ENCODE measurements at places on chromosomes 2 and 18. TPM values are rescaled to one million over a fixed set of nuclear protein-coding genes. Genes with fewer than 3 reads are reported as not detected.

LBX2 gene
- total RNA-seq: 5.4 TPM

- no peak overlapping the region for H3K4me3 ChIP-seq
- H3K27me3 ChIP-seq: no peaks in the 10 kb centered on the region
- H3K36me3 ChIP-seq: peaks cover 48% of the 10 kb centered on the region
- peaks cover 10% of the 10 kb centered on the region for H3K4me1 ChIP-seq
- peak; percentile 26 for DNase-seq
These were observed 180.1 kb downstream of the CDH2 start for GRCh38 chr18:27996801-27997272.

DNA sequence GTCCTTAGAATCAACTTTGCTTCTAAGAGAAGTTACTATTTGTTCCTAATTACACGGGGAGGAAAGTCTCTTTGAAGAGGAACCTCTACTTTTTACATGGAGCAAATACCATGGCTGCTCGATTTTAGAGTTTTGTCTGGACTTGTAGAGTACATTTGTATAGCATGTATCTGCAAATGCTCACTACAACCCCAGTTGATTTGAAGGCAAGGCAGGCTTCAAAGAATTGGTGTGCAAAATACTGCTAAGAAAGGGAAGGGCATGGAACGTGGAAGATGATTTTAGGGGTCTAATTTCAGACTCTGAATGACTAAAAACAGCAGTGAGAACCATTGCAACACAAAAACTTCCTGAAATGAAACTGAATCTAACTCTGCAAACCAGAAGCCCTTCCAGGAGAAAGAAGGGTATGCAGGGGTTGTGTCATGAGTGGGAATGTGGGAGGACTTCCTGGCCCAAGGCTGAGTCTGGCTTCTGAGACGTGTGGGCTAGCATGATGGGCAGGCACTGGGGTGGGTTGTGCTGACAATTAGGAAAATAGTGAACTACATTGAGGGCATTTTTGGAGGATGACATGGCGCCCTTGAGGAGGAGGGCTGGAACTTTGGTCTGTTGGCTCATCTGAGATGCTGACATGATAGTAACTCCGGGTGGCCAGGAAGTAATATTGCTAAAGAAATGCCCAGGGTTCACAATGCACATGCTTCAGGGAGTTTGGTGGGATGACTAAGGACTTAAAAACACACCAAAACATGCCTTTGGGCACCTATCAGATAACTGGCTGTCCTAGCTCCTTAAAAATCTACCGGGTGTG is 18.9 kb upstream of the IL1R2 start:
- no peaks in the 10 kb centered on the region for H3K36me3 ChIP-seq
- no peaks in the 10 kb centered on the region for H3K27me3 ChIP-seq
- peak overlapping the region; percentile 19 for H3K4me3 ChIP-seq
- DNase-seq: peak; percentile 92

GRCh38 chr2:235025800-235026536 is 74.2 kb downstream of the SH3BP4 start:
- no peaks in the 10 kb centered on the region for H3K27me3 ChIP-seq
- no peak overlapping the region for H3K4me3 ChIP-seq
- H3K4me1 ChIP-seq: peaks cover 74% of the 10 kb centered on the region
